HFFc6 (cell line): ENCODE measurements at places on chromosomes 11 and 22.
A peak's percentile ranks its signal among the peaks of the same experiment; 100 is the strongest.

- DNase-seq, result peak; percentile 21
Measured at GRCh38 chr11:113690619-113691569, 15.2 kb downstream of the TMPRSS5 start.

DNA sequence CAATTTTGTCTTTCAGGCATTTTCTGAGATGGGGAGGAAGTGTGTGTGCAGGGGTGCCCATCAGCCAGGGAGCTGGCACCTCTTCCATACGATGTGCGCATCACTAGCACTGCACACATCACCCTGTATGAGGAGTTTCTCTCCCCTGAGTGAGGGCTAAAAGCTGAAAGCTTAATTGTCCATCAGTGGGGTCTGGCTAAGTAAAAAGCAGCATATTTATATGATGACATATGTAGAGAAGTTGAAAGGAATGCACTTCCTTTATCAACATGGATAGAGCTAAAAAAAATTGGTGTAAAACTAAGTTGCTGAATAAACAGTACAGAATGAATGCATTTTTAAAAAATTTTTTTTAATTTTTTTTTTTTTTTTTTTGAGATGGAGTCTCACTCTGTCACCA is 4.0 kb downstream of the VSTM5 start:
- DNase-seq, result peak; percentile 50

- no peak for DNase-seq
Measured at GRCh38 chr11:78489184-78489583, 71.6 kb upstream of the GAB2 start.

DNA sequence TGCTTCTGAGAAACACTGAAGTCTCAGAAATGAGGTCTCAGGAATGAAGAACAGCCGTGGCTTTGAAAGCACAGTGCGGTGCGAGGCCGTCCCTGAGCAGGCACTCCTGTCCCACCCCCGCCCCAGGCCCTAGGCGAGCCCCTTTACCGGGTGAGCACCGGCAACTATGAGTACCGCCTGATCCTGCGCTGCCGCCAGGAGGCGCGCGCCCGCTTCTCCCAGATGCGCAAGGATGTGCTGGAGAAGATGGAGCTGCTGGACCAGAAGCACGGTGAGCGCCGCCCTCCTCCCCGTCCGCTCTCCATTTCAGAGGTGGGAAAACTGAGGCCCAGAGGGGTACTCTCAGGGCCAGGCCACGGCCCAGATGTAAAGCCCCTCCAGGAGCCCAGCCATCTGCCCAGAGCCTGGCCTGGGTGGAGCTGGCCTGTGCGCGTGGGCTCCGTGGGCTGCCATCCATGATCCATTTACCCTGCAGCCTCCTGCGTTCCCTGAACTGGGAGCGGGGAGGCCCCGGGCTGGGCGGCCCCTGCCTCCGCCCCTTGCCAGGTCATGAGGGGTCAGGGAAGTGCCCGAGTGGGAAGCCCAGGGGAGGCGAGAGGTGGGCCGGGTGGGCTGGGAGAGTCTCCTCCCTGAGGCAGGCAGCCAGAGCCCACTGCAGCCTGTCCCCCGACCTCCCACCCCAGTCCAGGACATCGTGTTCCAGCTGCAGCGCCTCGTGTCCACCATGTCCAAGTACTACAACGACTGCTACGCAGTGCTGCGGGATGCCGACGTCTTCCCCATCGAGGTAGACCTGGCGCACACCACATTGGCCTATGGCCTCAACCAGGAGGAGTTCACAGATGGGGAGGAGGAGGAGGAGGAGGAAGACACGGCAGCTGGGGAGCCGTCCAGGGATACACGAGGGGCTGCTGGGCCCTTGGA is 9.5 kb downstream of the SLC16A8 start:
- no peak for DNase-seq

DNA sequence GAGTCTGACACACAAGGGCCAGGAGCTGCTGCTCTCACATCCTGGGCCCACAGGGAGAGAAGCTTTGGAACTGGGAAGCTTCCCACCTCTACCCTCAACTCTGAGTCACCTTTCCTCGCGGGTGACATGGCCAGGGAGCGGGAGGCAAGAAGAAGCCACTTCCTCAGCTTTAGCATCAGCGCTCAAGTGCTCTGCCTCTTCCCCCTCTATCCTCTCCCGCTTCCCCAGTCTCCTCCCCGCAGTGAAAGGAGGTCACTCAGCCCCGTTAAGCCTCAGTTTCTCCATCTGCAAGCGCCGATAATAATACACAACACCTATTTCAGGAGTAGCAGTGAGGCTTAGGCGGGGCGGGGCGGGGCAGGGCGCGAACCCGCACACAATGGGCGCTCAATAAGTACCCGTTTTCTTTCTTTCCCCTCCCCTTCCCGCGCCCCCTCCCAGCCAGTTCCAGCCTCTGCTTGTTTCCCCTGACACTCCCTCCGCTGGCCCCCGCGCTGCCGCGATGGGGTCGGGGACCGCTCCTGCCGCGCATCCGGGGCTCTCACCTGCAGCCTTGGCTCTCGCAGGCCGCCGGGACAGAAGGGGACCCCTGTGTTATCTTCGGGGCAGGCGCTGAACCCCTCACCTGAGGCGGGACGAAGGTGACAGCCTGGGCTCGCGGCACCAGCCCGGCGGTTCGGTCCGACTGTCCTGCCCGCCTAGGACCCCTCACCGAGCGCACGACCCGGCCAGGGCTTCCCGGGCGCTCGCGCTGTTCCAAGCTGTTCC is 892 bp downstream of the GDPD5 start:
- DNase-seq, result no peak

DNA sequence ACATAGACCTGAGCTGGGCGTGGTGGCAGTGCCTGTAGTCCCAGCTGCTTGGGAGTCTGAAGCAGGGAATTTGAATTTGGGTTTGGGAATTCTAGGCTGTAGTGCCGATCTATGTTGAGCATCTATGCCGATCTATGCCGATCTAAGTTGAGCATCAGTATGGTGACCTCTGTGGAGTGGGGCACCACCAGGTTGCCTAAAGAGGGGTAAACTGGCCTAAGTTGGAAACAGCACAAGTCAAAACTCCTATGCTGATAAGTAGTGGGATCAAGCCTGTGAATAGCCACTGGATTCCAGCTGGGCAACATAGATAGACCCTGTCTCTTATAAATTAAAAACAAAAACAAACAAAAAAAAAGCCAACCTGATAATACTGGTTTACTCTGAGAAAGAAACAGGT is 7.4 kb downstream of the WEE1 start:
- DNase-seq, result no peak

GRCh38 chr11:94708642-94709041 is 59.5 kb upstream of the AMOTL1 start:
- no peak for DNase-seq

GRCh38 chr11:114039551-114039950 is 20.0 kb upstream of the ZBTB16 start:
- DNase-seq, result no peak

- DNase-seq, result no peak
Measured at GRCh38 chr22:28992565-28993356, 68.9 kb downstream of the C22orf31 start.

GRCh38 chr22:31680861-31681341 is 18.9 kb upstream of the PISD start:
- peak; percentile 68 for DNase-seq

- DNase-seq, result peak; percentile 51
Measured at GRCh38 chr11:76918941-76919386, 58.2 kb downstream of the ACER3 start.

- DNase-seq, result peak; percentile 94
Measured at GRCh38 chr22:44037519-44038375, 13.6 kb downstream of the PARVB start.

DNA sequence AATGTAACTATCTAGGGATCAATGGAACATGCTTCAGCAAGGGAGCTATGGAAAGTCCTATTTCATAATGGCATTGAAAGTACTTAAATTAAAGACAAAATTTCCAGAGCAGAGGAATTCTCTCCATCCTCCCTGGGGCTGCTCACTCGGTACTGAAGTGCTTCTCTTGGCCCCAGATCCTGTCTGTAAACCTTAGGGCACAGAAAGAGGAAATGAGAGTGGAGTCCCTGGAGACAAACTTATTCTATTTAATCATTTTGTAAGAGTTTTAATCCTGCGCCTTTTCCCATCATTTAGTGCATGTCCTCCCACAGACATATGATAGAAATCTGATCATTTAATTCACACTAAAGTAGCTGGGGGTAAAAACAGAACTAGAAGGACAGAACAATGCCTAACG is 20.9 kb upstream of the PAMR1 start:
- no peak for DNase-seq

DNA sequence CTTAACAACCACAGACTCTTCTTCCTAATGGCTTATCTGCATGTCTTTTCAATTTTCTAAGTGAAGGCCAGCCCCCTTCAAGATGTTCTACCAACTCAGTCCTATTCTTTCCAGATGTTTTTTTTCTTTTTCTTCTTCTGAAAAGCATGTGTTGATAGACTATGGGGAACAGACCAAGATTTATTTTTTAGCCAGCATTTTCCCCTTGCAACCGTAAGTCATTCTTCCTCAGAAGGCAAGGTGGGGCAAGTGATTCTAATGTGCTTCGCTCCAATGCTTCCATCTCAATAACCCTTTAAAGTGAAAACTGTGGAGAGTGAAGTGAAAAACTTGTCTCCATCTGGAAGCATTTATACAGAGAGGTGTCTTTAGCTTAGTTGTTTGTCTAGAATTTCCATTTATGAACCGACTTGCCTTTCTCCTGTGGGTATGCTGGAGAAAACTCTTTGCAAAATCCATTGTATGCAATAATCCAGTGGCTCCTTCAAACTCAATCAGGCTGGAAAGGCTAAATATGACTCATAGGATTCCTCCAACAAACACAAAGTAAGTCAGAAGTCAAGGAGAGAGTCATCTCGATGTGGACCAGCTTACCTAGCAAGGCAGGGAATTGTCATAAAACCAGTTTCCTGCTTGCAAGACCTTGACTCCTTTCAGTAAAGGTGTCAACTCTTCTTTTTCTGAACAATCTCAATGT is 83.7 kb downstream of the MAML2 start:
- DNase-seq, result peak; percentile 80

DNA sequence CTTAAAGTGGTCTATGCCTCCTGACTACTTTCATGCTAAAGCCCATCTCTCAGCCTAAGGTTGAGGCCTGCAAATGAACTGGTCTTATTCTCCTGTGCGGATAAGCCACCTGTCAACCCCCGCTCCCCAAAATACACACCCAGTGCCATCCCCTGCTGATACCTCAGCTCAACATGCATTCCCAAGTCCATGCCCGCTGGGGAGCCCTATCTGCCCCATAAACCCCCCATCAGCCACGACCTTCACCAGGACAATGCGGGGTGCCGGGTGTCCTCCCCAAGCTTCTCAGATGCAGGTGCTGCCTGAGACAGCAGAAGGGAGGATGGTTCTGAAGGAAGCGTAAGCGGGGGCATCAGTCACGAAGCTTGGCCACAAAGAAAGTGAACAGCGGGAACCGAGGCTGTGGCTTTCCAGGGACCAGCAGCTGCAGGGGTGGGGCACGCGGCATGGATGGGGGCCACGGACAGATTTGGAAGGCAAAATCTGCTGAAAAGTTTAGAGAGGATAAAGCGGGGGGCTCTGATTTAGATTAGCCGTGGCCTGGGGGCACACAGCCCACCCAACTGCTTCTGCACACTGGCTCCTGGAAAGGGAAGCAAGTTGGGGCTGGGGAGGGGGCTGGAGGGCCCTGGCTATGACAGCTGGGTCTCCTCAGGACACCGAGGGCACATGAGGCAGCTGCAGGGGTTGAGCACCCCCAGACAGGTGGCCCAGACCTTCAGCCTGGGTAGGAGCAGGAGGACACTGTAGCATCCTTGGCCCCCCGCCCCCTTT is 1391.9 kb downstream of the TBC1D22A start:
- no peak for DNase-seq

GRCh38 chr11:34449013-34449412 is 10.3 kb downstream of the CAT start:
- no peak for DNase-seq

DNA sequence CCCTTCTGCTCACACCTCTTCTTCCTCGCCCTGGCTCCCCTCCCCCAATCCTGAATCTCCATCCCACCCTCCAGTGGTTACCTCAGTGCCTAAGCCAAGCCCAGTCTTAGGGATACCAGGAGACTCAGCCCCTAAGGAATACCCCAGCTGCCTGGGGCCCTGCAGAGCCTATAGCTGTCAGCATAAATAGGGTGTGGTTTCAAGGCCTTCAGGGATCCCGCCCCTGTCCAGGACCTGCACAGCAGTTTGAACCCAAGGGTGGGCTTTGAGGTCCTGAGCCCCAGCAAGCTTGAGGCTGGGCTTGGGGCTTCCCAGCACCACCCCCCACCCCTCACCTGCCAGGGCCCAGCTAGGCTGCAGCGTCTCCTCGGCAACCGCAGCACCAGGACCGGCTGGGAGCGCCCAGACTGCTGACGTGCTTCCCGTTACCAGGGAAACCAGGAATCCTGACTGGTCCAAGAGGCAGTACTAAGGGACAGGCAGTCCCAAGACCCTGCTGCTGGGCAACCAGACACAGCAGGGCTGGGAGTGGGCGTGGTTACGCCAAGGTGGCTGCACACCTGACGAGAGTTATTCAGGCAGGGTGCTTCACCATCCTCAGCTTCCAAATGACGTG is 13.7 kb downstream of the APBB1 start:
- DNase-seq, result no peak

- DNase-seq, result no peak
Measured at GRCh38 chr11:74719011-74719410, 12.2 kb downstream of the CHRDL2 start.

DNA sequence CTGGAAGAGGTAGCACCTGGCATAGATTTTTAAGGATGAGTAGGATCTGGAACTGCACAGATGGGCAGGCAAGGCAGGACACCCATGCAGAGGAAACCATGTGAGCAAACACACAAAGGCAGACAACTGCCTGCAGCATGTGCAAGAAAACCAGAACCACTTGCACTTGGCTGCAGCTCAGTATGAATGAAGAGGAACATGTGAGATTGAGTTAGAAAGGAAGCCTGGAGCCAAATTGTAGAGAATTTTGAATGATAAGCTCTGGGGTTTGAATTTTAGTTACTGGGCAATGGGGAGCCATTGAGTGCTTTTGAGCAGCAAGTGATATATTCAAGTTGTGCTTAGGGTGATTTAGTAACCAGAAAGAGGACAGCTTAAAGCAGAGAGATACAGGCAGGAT is 583.4 kb downstream of the SOX6 start:
- DNase-seq, result no peak

- peak; percentile 4 for DNase-seq
Measured at GRCh38 chr11:103368145-103368544, 258.9 kb downstream of the DYNC2H1 start.

GRCh38 chr11:890794-891540 is 19.6 kb downstream of the CHID1 start:
- no peak for DNase-seq

DNA sequence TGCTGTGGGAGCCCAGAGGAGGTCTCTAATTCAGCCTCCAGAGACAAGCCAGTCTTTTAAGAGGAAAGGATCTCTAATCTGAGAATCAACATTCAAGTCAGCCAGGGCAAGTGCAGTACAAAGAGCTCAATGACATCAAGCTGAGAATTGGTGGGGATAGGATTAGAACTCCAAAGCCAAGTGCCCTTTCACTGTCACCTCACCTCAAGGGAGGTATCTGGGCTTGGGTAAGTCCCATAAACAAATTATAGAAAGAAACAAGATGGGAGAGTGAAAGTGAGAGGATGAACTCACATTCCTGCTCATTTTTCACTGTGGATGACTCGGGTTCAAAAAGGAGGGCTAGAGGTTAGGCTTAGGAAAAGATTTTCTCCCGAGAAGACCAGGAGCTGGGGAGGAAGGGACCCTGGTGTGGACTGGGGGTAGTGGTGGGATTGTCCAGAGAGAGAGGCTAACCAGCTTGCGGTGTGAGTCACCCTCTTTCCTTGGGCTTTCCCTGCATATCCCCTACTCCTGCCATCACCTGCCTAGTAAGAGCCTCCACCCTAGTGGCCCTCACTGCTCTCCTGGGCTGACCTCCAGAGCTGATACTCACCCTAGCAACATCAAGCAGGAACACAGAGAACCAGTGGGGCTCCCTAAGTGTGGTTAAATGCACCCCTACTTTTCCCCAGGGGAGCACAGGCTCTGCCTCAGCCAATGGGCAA is 70.4 kb downstream of the RRM1 start:
- no peak for DNase-seq
